ENCODE measurements at places on chromosomes 2 and 18.

DNA sequence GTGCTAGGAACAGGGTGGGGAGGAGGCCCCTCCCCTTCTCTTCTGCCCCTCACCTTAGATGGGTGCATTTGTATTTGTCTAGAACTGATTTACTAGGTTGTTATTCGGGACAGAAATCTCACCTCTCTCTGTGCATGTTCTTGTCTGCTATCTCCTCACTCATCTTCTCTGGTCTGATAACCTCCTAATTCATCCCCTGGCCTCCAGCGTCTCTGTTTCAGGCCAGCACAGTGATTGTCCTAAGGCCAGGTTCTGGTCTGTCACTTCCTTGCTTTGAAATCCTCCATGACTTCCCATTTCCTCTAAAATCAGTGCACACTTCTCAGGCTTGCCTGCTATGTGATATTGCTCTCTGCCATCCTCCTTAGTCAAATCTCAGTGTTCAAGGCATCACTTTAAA, 58.4 kb downstream of the CELF4 start:
- no peak for DNase-seq

DNA sequence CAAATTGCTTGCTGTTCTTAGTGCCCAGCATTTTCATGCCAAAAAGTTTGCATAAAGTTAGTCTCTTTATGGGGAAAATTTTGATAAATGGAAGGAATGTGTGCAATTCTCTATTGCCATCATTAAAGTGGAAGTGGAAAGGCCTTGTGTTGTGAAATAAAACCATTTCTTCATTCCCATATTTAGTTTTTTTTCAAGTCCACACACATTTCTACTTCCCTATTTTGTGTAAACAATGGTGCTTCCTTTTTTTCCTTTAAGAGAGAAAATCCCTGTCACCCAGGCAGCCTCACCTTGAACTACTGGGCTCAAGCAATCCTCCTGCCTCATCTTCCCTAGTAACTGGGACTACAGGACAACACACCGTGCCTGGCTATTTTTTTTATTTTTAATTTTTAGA, 42.3 kb upstream of the NCOA1 start:
- no peak for DNase-seq

DNA sequence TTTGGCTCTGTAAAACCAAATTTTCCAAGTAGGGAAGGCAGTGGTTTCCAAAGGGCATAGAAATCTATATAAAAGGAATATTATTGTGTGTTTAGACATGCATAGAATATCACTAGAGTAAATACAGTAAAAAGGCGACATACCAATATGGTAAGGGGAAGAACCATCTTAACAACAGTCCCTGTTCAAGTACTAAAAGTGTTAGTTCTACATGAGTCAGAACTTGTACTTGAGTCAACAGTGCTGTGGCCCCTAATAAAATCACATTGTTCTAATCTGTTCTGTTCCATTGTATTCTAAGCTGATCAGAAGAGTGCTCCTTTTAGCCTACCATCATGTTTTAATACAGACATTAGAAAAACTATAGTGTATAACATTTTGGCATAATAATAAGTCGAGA, 36.1 kb upstream of the TNFRSF11A start:
- no peak for DNase-seq

GRCh38 chr2:11667194-11667593, 2.8 kb downstream of the NTSR2 start:
- no peak for DNase-seq

DNA sequence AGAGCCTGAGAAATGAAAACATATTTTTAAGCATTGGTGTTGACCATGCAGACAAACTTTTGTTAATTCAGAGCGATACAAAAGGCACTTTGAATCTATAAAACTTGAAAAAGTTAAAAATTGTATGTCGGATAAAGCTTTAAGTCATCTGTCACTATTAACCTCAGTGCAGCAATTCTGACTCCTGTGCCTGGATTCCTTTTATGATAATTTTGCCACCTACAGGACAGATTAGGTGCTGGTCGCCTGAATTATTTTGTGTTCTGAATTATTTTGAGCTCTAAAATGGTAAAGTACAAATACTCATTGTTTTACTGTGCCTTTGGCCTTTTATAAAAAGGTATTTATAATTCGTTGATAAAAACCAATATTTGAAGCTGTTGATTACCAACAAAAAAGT, 19.4 kb upstream of the RNF138 start:
- peak; percentile 28 for DNase-seq

GRCh38 chr2:8575834-8576423, 105.9 kb upstream of the ID2 start:
- peak; percentile 80 for DNase-seq

GRCh38 chr2:190121971-190122370, 59.4 kb upstream of the MSTN start:
- DNase-seq, result no peak

DNA sequence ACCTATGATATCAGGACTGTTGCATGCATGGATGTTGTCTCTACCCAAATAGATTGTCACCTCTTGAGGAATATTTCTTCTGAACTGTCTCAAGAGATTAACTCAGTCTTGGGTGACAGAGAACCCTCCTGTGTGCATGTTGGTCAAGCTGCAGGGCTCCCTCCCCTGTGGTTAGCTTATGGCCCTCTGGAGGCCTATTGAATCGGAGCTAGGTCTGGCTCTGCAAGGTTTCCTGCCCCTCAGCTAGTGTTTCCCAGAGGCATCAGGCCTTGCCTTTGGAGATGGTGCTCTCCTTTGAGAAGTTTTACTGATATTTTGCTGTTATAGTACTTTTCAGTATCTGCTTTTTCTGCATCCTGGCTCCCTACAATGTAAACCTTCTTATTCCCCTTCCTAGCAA, 769.2 kb upstream of the FAM98A start:
- DNase-seq, result no peak

- no peak for DNase-seq
Observed at GRCh38 chr2:46644690-46645385, 165.5 kb downstream of the TMEM247 start.

- DNase-seq, result peak; percentile 28
Observed at GRCh38 chr18:49162226-49162864, 211.6 kb upstream of the SMAD7 start.

DNA sequence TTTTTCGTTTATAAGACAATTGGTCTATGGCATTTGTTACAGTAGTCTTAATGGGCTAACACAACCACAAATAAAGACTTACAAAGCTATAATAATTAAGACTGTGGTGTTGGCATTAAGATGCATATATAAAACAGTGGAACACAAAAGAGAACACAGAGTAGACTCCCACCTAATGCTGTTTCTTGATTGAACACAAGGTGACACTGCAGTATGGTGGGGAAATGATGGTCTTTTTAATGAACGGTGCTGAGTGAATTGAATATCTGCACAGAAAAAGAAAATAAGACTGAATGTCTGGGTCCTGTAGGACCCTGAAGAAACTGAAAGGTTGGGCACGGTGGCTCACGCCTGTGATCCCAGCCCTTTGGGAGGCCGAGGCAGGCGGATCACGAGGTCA, 1136.6 kb upstream of the NXPH2 start:
- DNase-seq, result no peak

DNA sequence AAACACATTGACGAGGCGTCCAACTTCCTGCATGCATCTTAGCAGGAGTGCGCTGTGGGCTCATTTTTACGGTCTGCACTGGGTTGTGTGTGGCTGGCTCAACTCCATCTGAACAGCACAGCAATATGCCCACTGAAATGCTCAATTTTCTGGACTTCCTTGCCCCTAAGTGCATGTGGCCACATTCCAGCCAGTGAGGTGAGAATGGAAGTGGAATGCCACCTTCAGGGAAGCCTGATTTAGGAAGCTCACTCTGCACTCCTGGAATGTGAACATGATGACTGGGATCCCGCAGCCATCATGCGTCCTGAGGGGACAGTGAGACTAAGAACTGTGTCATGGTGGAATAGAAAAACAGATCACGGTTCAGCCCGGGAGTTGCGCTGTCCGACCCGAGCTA, 76.2 kb downstream of the PSMG2 start:
- no peak for DNase-seq

GRCh38 chr2:13522917-13523821, 806.4 kb downstream of the TRIB2 start:
- DNase-seq, result no peak

DNA sequence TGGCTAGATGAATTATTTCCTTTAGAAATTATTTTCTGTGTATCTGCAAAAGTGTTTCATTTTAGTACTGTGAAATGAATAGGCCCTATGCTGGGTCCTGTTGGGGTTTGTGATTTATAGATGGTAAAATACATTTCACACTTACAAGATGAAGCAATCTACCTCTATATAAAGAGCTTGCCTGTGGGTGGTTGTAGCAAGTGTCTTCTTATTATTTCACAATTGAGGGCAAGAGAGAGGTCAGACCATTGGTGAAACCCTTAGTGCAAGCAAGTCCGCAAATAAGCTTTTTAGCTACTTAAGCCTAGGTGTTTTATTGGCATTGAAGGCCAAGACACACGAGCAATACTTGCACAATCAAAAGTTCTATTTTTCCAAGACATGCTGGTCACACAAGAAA, 153.1 kb downstream of the FMNL2 start:
- DNase-seq, result no peak

GRCh38 chr2:169478745-169479256, 493 bp upstream of the BBS5 start:
- DNase-seq, result no peak

- peak; percentile 66 for DNase-seq
Observed at GRCh38 chr18:25819746-25820363, 270.6 kb downstream of the SS18 start.

All from NCI-H524 (cell line).